GM12892 (cell line): ENCODE measurements at places on chromosomes 4 and X.

GRCh38 chr4:151331276-151332042 lies 6.1 kb upstream of the SH3D19 start:
- DNase-seq, result no peak

GRCh38 chrX:154355776-154356140 lies 18.7 kb downstream of the FLNA start:
- DNase-seq, result no peak

- DNase-seq, result no peak
Measured at GRCh38 chrX:44903107-44903506, 30.1 kb downstream of the KDM6A start.

DNA sequence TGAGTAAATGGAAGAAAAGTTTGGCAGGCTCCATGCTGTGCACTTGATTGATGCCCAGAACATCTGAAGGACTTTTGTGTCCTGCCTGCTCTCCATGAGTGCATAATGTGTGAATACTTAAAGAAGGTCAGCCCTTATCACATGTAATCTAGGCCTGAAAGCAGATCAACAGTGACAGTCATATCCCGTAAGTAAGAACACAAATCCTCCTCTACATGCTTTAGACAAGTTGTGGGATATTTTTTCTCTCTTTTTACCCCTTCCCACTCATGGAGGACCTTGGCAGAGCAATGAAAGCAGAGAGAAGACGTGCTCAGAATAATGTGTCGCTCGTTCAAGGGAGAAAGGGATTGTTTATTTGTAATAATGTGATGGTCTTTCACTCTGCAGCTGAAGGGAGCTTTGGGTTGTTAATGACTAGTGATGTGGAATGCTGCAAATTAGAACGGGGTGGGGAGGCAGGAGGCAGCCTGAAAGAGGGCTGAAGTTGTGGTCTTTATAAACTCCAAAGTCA lies 286.6 kb downstream of the BMPR1B start:
- DNase-seq, result no peak

DNA sequence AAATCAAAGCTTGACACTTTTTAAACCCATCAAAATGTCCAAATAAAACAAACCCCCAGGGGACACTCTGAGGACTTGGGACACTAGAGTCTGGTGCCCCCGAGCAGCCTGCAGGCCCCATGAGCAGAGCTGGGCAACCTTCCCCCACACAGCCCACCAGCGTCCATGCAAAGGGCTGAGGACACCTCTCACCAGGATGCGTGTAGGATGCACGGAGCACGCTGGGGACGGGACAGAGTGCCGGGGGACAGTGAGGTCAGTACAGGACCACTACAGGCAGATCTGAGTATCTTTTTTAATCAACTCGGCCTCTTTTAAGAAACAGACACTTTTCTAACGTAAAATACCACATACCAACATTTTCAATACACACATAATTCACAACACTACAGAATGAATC lies 6.9 kb downstream of the GAK start:
- DNase-seq, result no peak

GRCh38 chr4:59814402-59815010 lies 1385.6 kb upstream of the ADGRL3 start:
- DNase-seq, result no peak

DNA sequence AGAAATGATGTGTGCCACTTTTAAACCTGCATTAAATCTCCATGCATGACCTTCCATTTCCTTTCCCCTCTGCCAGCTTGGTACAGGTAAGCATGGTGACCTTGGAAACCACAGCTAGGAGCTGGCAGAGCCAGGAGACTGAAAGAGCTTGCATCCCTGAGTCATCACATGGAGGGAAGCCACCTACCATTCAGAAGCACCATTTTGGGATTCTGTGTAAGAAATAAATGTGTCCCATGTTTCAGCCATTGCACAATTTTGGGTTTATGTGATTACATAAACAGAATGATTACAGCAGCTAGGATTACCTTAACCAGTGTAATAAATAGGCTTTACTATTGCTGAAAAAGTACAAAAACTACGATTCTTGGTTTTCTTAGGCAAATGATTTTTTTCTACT lies 17.3 kb upstream of the CCDC149 start:
- DNase-seq, result no peak

- no peak for DNase-seq
Measured at GRCh38 chr4:3689576-3690550, 76.3 kb upstream of the ADRA2C start.

DNA sequence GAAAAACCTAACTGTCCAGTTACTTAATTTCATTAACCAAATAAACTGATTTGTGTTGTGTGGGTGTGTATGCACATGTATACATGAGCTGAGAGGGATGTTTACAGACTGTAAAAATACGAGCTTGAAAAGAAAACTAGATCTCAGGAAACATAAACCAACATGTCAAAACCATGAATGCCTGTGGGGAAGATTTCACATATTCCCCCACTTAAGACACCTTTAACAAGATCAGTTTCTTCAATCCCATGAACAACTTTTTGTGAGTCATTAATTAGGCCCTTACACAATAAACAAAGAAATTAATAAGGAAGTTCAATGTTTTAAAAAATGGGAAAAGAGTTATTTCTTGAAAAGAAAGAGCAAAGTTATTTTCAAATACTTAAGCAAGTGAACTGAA lies 170.8 kb downstream of the ZNF674 start:
- DNase-seq, result no peak
